ENCODE measurements at places on chromosomes 16 and 17. TPM values are rescaled to one million over a fixed set of nuclear protein-coding genes. Genes with fewer than 3 reads are reported as not detected.

Gene HNF1B
- polyA plus RNA-seq, result not detected

Gene TBC1D3C
- polyA plus RNA-seq, result not detected

Gene PDE6G
- polyA plus RNA-seq, result 1.5 TPM

Gene MMP25
- polyA plus RNA-seq, result 0.40 TPM

Gene FGF11
- not detected for polyA plus RNA-seq

Gene MYH13
- not detected for polyA plus RNA-seq

Gene TBX21
- 10.0 TPM for polyA plus RNA-seq
